ENCODE measurements at places on chromosomes 2 and 18. TPM values are rescaled to one million over a fixed set of nuclear protein-coding genes. Genes with fewer than 3 reads are reported as not detected.

RELCH gene
- total RNA-seq = 59.9 TPM

DNA sequence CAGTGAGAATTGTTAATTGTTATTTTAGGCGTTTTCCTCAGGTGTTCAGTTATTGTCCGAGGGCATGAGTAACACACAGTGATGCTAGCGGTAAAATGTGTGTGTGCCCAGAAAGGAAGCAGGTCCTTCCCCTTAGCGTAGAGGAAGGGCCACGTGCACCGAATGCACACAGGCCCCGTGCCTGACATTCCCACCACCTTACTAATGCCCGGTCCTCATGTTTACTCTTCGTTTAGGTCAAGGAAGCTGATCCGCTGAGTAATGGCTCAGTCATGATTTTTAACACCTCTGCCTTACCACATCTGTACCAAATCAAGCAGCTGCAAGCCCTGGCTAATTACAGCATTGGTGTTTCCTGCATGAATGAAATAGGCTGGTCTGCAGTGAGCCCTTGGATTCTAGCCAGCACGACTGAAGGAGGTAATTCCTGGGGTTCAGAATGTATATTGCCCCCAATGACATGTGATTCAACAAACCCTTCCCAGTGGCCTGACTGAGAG, 76.7 kb downstream of the MERTK start:
- DNase-seq = peak; percentile 80

- DNase-seq = no peak
Observed at GRCh38 chr2:121136323-121136722, 148.7 kb downstream of the TFCP2L1 start.

DNA sequence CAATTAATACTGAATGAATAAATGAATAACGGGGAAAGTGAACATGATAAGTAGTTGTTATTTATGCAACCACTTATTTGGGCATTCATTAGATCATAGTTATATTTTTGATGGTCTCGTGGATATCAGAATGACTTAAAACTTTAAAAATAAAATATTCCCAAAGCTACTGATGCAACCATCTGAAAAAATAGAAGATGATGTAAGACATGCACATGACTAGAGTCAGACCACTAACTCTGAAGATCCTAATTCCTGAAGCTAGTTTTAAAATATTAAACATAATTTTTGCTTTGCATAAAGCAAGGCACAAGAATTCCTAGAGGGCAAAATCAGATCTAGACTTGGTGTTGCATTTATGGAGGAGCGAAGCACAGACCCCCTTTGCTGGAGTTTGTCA, 616.1 kb downstream of the IRS1 start:
- DNase-seq = no peak

GRCh38 chr2:144099780-144100377, 420.0 kb downstream of the ZEB2 start:
- DNase-seq = no peak

C2orf92 gene
- 11.0 TPM for total RNA-seq

C2orf66 gene
- not detected for total RNA-seq

GRCh38 chr2:239401881-239402233, 1.0 kb upstream of the HDAC4 start:
- DNase-seq = peak; percentile 93

GRCh38 chr18:67143028-67143427, 373.5 kb downstream of the DSEL start:
- no peak for DNase-seq

DNA sequence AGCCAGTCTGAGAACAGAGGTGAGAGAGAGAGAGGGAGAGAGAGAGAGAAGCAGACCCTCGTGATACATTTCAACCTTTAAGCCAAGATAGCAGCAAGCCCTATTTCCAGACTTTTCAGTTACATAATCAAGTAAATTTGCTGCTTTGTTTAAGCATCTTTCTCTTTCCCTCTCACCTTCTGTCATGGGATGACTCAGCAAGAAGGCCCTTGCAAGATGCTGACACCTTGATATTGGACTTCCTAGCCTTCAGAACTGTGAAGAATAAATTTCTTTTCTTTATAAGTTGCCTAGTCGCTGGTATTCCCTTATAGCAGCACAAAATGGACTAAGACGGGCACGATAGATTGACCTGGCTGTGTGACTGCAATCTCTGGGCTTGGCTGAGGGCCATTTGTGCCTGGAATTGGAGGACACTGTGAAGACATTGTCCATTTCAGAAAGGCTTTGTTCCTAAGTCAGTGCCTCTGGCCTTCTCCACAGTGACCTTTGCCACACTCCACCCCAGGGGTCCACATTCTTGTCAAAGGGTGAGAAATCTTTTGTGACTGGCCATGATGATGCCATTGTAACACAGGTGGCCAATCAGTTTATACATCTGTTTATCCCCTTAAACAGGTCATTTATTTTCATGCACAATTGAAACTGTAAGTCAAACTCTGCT, 51.3 kb upstream of the ITSN2 start:
- DNase-seq = no peak

GRCh38 chr2:70431716-70432347, 121.8 kb downstream of the TGFA start:
- no peak for DNase-seq

GRCh38 chr2:153221087-153221486, 257.5 kb downstream of the RPRM start:
- no peak for DNase-seq

DNA sequence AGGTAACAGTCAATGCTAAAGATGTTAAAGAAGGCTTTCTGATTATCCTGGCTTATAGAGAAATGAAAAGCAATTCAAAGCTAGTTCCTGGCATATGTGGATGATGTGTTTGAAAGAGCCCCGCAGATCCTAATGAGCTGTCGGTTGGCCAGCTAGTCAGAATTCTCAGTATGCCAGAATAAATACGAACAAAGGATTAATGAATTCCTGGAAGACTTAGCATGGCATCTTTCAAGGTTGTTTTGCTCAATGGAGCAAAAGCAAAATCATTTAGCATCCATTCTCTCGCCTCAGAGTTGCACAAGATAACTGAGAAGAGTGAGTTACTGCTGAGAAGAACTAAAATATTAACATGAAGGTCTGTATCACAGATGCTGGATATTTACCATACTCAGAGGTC, 307.6 kb downstream of the RIT2 start:
- DNase-seq = no peak

MRPS5 gene
- 55.0 TPM for total RNA-seq

- DNase-seq = no peak
Observed at GRCh38 chr18:47331026-47331425, 79.6 kb upstream of the SKOR2 start.

UGT1A8 gene
- total RNA-seq = not detected

DNA sequence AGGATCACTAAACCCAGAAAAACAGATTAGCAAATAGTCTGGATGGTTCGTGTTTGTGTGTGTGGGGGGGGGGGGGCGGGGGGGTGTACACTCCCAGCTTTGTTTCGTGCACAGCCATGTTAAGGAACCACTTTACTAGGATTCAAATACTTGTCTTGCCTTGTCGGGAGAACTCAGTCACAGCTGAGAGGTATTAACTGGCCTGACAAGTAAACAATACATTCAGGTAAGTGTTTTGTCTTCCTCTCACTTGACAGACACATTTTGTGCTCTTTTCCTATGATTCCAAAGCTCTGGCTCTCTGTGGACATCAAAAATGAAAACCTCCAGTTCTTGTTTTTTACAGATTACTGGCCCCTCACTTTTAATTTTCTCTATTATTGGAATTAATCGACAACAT, 173.5 kb downstream of the LRP1B start:
- no peak for DNase-seq

DNA sequence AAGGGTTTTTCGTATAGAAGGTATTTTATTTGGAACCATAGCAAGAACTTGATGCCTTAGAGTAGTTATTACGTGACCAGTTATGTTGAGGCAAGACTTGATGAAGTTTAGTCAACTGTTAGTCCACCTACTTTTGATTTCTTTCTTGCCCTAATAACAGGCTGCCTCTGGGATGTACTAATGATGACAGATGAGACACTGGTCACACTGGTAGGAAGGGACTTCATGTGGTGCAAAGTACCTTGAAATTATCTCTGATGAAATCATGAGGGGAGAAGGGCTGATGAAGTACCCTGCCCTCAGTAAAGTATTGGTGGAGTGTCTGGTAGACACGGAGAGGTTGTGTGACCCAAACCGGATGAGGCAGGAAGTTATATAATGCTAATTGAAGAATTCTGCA, 5.4 kb downstream of the DIS3L2 start:
- DNase-seq = no peak

GRCh38 chr2:216810399-216811160, 49.3 kb downstream of the TNP1 start:
- DNase-seq = no peak

PRKCE gene
- 11.8 TPM for total RNA-seq

GRCh38 chr2:50443868-50444630, 587.9 kb downstream of the NRXN1 start:
- no peak for DNase-seq

- no peak for DNase-seq
Observed at GRCh38 chr18:23105030-23105429, 30.3 kb upstream of the CABLES1 start.

GRCh38 chr2:215695861-215696260, 260.0 kb upstream of the FN1 start:
- no peak for DNase-seq

DNA sequence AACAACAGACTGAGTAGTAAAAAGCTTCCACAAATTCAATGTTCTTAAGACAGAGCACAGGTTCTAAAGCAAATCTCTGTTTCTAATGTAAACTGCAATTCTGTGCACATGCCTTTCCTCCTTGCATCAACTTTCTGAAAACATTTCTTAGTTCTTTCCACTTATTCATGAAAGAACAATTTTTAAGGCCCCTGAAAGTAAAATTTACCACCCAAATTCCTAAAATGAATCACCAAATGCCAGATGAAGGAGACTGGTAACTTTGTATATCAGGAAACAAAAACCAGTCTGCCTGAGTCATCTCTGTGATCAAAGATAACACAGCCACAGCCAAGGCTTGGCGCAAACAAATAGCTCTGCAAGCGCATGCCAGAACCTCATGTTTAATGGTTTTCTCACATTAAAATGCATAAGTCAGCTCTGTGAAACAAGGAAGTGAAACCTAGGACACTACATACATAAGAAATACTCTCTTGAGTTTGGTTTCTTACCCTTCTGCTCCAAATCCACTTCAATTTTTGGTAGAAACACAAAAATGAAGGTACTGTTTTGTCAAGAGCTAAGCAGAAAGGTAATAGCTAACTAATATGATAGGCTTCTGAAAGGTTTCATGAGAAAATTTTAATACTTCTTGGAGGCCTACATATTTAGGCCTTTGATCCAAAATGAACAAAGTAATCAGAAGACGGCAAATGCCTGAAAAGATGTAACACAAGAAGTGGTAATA, 169.4 kb downstream of the THADA start:
- no peak for DNase-seq

DNA sequence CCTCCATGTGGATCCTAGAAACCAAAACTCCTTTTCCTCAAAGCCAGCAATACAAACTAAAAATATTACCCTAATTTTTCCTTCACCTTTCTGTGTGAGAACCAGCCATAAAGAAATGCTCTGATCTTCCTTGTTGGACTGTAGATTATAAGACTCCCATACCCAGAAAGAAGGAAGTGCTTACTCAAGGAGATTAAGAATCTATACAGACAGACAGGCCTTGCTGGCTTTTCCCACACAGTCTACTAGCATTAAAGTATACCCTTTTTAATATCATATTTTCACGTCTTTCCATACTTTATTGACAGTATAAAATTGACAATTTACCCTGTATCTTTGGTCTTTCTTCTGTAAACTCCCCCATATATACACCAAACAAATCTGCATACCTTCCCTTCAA, 139.0 kb downstream of the GULP1 start:
- DNase-seq = no peak

AFTPH gene
- total RNA-seq = 33.4 TPM

GRCh38 chr18:13139885-13140450, 78.6 kb upstream of the LDLRAD4 start:
- no peak for DNase-seq

ALK gene
- 0.74 TPM for total RNA-seq

GRCh38 chr18:12398625-12399024, 9.1 kb upstream of the PRELID3A start:
- DNase-seq = no peak

CCDC68 gene
- 8.1 TPM for total RNA-seq

C2orf80 gene
- total RNA-seq = not detected

DNA sequence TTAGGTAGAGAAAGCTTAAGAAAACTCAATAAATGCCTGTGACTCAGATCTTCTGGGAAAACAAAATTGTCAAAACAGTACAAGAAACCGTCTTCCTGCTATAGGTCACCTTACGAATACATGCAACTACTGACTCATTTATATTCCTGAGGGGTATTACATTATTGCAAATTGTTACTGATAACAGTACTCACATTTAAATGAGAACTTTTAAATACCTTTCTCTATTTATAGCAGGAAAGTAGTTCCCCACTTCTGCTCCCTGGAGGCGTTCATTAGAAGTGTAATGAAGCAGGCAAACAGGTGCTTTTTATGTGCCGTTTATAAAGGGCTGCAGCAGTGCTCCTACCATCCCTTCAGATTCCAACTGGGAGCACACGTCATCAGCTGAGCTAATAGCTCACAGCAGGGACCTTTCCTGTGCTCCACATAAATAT, 65.1 kb upstream of the RPRM start:
- DNase-seq = no peak

DNA sequence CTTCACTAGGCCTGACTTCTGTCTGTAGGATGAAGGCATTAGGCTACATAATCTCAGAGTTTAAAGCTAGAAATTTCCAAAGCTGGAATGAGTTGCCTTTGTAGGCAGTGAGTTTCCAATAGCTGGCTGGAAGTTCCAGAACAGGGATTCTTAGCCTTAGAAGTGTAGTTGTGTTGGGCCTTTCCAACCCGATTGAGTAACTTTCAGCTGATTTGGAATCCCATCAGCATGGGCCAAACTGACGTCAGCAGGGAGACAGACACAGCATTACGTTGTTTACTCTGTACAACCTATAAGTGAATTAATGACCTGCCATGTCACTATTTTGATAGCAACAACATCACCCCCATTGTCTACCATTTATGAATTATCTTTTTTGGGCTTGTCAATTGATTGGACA, 56.9 kb downstream of the SETBP1 start:
- no peak for DNase-seq

DNA sequence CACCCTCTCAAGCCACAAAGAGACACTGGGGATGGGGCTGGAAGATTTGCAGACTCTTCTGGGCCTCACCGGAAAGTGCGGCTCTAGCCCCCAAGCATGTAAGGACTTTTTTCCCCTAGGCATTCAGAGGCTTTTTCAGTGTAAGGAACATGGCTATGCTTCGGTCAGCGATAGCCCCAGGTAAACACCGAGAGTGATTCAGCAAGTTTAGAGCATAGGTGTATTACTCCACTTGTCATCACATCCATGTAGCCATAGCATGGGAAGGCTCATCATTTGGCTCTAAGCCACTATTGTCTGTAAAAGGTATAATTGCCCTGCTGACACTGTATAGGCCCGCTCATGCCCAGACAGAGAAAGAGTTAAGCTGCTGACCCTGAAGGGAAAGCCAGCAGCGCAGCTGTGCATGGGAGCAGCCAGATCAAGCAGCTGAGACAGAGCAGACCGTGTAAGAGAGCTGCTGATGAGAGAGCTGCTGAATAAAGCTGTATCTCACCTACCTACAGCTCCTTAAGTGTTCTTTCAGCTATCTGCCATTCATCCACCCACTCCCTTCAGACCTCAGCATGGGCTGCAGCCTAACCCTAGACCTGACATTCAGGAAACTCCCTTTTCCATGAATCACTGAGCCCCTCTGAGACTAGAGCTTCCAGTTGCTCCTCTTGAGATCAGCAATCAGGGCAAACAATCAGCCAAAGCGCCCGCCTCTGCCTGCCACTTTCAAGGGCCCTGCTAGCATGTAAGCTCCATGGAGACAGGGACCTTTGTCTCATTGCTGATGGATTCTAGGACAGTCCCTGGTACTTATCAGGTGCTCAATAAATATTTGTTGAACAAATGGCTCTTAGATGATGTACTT, 25.5 kb downstream of the LGALSL start:
- DNase-seq = peak; percentile 54
